Mesothelial cell of epicardium (in vitro differentiated cells): ENCODE measurements at places on chromosomes 4 and X. TPM values are rescaled to one million over a fixed set of nuclear protein-coding genes. Genes with fewer than 3 reads are reported as not detected.

GRCh38 chr4:114015444-114015899, 36.0 kb upstream of the ARSJ start:
- DNase-seq: no peak

GRCh38 chr4:98601708-98602107, 56.7 kb downstream of the TSPAN5 start:
- no peak for DNase-seq

DNA sequence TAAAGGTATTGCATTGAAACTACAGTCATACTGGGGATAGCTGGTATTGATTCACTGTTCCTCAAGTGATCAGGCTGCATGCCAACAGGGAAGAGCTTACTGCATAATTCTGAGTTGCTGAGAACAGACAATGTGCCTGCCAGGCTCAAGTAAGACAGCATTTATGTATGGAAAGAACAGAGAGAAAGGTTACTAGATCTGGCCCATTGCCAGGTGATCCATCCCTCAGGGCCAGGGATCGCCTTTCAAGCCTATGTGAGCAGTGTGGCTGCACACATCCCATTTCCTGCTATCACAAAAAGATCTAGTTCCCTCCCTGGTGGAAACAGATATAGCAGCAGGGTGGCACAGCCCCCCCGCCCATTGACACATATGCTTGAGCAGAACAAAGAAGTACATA, 254.0 kb downstream of the TMA16 start:
- no peak for DNase-seq

The SHISA3 gene
- 3.2 to 3.6 TPM (median 3.3 TPM) in 3 replicates for total RNA-seq

DNA sequence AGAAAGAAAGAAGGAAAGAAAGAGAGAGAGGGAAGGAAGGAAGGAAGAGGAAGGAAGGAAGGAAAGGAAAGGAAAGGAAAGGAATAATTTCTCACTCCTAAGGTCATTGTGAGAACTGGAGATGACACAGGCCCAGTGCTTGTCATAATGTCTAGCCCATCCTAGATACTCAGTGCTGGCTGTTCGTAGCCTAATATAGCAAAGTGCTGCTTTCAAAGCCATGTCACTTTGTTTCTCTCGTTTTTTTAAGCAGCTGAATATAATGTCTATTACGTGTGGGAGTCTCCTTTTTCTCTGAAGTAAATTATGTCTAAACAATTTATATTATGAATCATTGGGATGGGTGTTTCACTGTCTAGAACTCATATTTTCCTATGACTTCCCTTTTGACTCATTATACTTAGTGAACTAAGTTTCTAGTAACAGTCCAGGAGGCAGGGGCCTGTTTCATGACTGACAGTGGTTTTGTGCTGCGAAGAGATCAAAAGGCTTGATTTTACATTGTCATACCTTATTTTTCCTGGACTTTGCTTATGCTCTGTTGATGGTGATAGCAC, 327.0 kb upstream of the ZFP42 start:
- DNase-seq: no peak

DNA sequence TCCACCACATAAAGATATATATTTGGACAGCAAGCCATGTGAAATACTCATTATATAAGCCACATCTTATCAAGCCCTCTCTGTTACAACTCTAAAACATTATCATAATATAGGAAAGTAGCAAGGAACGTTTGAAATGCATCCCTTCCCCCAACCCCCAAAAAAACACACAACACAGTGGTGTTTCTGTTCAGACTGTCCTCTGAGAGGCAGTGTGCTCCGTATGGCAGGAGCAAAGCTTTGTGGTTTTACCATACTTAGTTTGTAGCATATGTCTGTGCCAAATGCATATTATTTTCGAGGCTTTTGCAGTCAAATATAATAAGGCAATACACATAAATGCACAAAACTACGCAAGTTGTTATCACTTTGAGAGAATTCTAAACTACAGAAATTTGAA, 194.2 kb downstream of the RAPGEF2 start:
- DNase-seq: no peak

DNA sequence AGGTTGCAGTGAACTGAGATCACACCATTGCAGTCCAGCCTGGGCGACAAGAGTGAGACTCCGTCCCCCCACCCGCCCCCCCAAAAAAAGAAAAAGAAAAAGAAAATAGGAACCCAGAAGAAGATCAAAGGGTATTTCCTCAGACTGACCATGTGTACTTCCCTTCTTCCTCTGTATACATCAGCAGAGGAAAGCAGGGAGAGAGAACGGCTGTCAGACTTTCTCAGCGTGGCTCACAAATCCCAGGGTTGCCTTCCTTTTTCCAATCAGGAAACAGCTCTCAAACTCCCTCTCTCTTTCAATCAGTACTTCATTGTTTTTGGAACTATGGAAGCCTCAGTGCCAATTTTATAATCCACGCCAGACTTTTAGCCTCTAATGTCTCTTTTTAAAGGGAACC, 59.1 kb downstream of the CHRNA9 start:
- no peak for DNase-seq

DNA sequence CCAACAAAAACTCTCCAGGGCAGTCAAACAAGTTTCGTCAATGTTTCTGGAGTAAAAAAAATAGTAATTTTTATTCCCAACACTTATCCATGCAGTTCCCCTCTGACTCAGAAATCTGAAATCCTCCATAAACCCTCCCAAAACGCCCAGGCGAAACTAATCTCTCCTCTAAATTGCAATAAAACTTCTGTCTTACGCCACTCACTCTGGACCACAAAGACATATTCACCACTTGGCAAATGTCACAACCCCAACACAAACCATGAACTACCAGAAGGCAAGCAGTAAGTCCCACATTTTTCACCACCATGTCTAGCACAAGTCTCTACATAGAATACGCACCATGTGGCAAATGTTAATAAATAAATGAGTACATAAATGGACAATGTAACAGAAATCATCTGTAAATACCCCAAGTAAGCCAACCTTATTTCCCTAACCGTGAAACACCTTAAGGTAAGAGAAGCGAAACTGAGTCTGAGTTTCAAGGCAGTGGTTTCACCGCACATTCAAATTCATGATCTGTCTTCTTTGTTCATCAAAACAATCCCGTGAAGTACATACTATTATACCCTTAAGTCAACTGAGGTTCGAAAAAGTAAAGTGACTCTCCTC, 1.6 kb downstream of the PAPSS1 start:
- no peak for DNase-seq

- no peak for DNase-seq
Observed at GRCh38 chrX:32397562-32398216, 813.7 kb downstream of the DMD start.

The NDP gene
- 0.29 to 0.66 TPM (median 0.45 TPM) in 3 replicates for total RNA-seq

The CFAP47 gene
- 0.27 to 0.54 TPM (median 0.34 TPM) in 3 replicates for total RNA-seq

GRCh38 chrX:97397371-97397770, 513.7 kb downstream of the RPA4 start:
- no peak for DNase-seq

The NUP62CL gene
- 2.5 to 4.0 TPM (median 2.7 TPM) in 3 replicates for total RNA-seq

- DNase-seq: no peak
Observed at GRCh38 chr4:123621072-123621705, 224.6 kb downstream of the SPRY1 start.

DNA sequence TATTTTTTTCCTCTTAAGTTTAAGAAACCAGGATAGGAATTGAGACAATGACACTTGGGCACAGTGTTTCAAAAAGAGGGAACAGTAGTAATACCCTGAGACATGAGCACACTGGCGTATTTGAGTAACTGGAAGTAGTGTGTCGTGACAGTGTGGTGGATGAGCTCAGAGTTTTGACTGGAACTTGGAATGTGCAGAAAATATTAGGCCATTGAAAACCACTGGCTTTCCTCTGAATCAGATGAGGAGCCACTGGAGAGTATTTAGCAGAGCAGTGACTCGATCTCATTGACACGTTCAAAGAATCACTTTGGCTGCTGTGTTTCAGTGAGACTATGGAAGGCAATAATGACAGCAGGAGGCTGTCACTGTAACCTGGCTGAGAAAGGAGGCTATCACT, 1531.2 kb downstream of the STIM2 start:
- DNase-seq: no peak

- DNase-seq: no peak
Observed at GRCh38 chr4:532588-533317, 33.7 kb downstream of the PIGG start.

The ANKRD37 gene
- total RNA-seq: 3.5 to 3.7 TPM (median 3.5 TPM) in 3 replicates

GRCh38 chr4:123777373-123777772, 380.8 kb downstream of the SPRY1 start:
- no peak for DNase-seq

- no peak for DNase-seq
Observed at GRCh38 chr4:135244696-135245095, 1043.1 kb upstream of the PABPC4L start.

The SPIN4 gene
- total RNA-seq: 9.5 to 9.9 TPM (median 9.9 TPM) in 3 replicates

GRCh38 chr4:141009931-141010330, 123.3 kb downstream of the RNF150 start:
- DNase-seq: no peak

DNA sequence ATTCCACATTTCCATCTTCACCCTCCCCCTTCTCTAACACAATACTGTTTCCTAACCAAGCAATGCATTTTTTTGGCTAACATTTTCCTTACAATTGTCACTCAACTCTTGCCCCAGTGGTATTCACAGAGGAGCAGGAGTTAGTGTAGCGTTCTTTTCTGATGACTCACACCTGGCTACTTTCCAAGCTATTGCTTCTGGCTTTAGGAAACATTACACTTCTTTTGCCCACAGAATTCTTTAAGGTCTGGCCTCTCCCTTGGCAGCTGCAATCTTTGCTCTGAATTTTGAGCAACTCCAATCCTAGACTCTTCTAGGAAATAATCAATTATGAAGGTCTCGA, 27.5 kb upstream of the PDGFC start:
- DNase-seq: peak; percentile 28

The SMIM14 gene
- 13.7 to 16.7 TPM (median 15.9 TPM) in 3 replicates for total RNA-seq

DNA sequence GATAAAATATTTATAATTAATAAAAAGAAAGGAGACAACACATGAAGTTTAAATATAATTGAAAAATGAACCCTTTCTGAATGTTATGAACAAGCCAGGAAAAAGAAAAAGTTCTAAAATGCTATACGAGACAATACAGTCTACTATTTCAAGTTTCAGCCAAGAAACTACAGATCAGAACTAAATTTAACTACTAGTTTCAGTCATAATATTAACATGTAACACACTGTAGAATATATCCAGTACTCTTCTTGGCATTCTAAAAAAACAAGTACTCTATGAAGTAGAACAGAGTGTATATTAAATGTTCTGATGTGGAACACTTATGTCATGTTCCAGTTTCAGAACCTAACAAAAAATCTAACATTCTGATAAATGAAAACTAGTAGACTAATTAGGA, 679.7 kb downstream of the FAT4 start:
- no peak for DNase-seq

DNA sequence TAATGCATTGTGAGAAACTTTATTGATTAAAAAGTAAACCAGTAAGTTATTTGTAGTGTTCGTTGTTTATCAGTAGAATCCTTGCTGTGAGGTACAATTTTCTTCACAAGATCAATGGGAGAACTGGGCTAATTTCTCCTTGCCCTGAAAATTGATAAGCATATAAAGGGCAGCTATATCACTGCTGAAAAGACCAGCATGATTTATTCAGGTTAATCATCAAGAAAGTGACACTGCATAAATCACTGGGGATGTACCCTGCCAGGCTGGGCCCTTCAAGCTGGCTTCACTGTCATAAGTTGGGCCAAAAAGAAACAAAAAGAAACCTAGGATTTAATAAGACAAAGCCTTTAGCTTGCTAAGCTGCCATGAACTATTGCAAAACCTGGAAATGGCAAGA, 746.7 kb downstream of the STPG2 start:
- DNase-seq: no peak

- no peak for DNase-seq
Observed at GRCh38 chrX:45715748-45716147, 515.1 kb upstream of the DIPK2B start.
